ENCODE measurements at places on chromosomes 6 and 20. TPM values are rescaled to one million over a fixed set of nuclear protein-coding genes. Genes with fewer than 3 reads are reported as not detected.
A peak's percentile ranks its signal among the peaks of the same experiment; 100 is the strongest.

The ROS1 gene
- total RNA-seq, result not detected

DNA sequence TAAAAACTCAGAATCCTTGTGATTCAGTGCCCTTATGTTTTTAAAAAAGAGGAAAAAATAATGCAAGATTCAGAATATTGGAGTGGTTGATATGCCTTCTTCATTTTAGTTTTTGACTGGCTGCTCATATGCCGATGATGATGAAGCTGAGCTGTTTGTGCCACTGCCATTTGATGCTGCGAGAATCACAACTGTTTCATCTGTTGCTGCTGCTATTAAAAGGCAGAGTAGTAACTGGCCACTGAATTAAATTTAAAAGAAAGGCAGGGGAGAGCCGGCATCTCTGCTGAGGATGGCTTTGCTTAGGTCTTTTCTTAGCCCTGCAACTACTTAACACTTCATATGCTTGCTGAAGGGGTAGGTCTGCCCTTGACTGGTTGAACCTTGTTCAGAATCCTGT lies 33.1 kb downstream of the CDS2 start:
- H3K27me3 ChIP-seq, result no peaks in the 10 kb centered on the region
- H3K36me3 ChIP-seq, result no peaks in the 10 kb centered on the region
- H3K4me3 ChIP-seq, result no peak overlapping the region
- no peaks in the 10 kb centered on the region for H3K4me1 ChIP-seq

GRCh38 chr6:134447423-134447822 lies 129.5 kb upstream of the SGK1 start:
- no peak for DNase-seq
- H3K36me3 ChIP-seq, result no peaks in the 10 kb centered on the region
- H3K27ac ChIP-seq, result peak overlapping the region; percentile 32

DNA sequence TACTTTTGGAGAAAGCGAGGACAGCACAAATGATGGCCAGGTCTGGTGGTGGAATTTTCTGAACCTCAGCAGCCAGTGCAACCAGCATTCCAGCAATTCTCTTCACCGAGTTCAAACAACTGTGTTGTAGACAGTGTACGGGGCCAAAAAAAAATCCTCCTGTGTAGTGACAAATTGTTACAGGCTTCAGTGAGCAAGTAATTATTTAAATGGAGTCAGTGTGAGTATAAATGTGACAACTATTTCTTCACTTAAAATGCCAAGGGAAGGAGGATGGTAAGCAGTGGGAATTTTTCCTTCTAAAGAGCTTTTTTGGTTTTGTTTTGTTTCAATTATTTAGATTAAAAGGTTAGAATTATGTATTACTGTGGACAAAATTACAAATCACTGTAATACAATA lies 154.1 kb downstream of the TMEM242 start:
- H3K4me3 ChIP-seq, result no peak overlapping the region
- no peaks in the 10 kb centered on the region for H3K36me3 ChIP-seq
- H3K4me1 ChIP-seq, result no peaks in the 10 kb centered on the region

DNA sequence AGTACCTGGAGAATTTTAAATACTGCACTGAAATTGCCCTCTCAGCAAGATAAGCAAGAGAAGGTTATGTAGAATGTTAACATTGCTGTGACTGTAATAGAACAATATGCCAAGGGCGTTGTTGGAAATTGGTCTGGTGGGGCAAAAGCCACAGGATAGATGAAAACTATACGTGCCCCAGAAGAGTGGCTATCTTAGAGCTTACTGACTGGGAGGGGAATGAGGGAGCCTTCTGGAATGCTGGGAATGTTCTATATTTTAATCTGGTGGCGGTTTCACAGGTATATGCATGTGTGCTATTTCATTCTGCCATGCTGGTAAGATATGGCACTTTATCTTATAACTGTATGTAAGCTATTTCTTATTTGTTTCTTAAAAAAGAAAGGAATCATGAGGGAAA lies 35.2 kb upstream of the YWHAB start:
- no peak overlapping the region for H3K27ac ChIP-seq
- H3K4me1 ChIP-seq, result no peaks in the 10 kb centered on the region
- DNase-seq, result no peak
- H3K4me3 ChIP-seq, result no peak overlapping the region
- H3K27me3 ChIP-seq, result no peaks in the 10 kb centered on the region

- H3K27ac ChIP-seq, result no peak overlapping the region
- H3K4me3 ChIP-seq, result no peak overlapping the region
- no peaks in the 10 kb centered on the region for H3K27me3 ChIP-seq
- no peaks in the 10 kb centered on the region for H3K4me1 ChIP-seq
These were observed 20.1 kb downstream of the ENPP3 start for GRCh38 chr6:131657222-131657621.

DNA sequence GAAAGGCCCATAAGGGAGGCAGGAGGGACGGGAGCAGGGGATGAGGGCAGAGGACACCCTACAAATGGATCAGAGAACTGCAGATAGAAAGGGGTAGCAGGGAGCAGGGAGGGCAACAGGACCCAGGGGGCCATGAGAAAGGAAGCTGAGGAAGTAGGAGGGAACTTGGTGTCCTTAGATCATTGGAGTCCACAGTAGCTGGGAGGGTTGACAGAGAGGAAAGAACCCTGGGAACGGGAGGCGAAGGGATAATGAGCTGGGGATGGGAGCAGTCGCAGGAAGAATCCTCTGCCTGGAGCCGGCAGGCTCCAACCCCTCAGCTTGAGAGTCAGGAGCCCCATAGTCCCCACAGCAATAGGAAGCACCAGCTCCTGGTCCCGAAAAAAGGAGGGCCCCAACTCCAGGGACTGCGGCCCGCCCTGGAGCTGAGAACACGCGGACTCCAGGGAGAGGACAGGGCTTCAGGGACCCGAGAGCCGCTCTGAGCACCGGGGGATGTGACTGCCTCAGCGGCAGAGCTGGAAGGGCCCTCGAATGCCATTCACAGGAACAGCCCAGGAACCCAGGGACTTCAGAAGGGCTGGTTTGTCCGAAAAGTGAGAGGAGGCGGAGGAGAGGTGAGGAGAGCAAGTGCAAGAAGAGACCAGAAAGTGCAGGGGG lies 32.7 kb downstream of the HLA-A start:
- H3K27ac ChIP-seq, result no peak overlapping the region
- peak overlapping the region; percentile 14 for H3K4me3 ChIP-seq
- peaks cover 12% of the 10 kb centered on the region for H3K36me3 ChIP-seq
- no peak for DNase-seq
- H3K4me1 ChIP-seq, result no peaks in the 10 kb centered on the region

DNA sequence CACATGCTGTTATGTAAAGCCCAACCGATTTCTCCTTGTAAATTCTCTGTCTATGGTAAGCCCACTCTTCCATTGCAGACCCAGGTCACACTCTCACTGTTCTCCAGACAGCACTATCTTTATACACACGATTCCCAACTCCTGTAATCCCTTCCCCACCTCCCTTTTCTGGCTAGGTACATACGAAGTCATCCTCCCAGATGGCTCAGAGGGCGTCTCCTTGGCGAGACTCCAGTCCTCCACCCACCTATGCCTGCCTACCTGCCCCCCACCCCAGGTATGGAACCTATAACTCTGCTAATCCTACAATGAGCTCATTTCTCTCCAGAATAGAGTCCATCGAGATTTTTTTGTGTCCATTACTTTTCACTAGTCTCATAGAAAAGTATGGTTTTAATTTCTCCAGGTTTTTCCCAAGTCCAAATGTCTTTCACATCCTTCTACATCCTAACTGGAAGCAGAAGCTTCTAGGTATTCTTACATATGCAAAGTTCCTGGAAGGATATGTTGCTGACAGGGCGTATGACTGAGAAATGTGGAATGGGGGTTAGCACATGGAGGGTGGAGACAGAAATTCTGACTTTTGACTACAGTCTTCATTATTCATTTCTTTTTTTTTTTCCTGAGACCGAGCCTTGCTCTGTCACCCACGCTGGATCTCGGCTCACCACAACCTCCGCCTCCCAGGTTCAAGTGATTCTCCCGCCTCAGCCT lies 22.8 kb downstream of the SCML4 start:
- no peak overlapping the region for H3K27ac ChIP-seq
- no peak overlapping the region for H3K4me3 ChIP-seq
- H3K27me3 ChIP-seq, result no peaks in the 10 kb centered on the region
- H3K36me3 ChIP-seq, result no peaks in the 10 kb centered on the region
- DNase-seq, result no peak
- no peaks in the 10 kb centered on the region for H3K4me1 ChIP-seq

DNA sequence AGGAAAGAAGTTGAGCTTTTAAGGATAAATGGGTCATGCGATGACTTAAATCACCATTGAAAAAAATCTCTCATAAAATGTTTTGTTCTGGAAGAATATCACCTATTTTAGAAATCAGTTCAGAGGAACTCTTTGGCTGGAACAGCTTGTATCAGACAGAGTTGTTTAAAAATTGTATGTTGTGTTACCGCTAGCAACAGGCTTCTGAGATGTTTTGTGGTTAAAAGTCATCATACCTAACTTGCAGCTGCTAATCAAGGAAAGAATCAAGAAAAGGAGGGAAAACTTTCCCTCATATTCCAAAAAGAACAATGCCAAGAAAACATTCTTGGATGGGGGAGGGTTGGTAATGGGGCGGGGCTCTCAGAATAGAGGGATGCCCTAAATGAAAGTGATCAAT lies 220.7 kb upstream of the CITED2 start:
- H3K27ac ChIP-seq, result no peak overlapping the region
- H3K4me3 ChIP-seq, result no peak overlapping the region
- no peaks in the 10 kb centered on the region for H3K36me3 ChIP-seq
- H3K27me3 ChIP-seq, result no peaks in the 10 kb centered on the region

Data from tibial nerve (tissue), 4 donors.